ENCODE measurements at places on chromosomes 2 and 18. TPM values are rescaled to one million over a fixed set of nuclear protein-coding genes. Genes with fewer than 3 reads are reported as not detected.

- DNase-seq, result no peak
Observed at GRCh38 chr2:178924817-178925216, 117.6 kb upstream of the TTN start.

DNA sequence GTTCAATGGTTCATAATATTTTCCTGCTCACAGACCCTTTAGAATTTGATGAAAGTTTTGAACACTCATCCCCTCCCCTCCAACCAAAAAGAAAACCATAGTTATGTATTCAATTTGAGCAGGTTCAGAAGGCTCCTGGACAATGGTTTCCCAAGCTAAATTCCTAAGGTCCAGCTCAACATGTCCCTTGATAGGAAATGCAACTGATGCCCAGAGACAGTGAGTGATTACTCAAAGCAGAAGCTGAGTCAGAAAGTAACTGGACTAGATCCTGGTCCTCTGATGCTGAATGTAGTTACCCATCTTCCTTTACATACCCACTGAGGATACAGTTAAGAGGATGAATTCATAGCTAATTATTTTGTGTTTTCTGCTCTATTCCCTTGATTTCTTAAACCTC, 218.9 kb upstream of the NCKAP5 start:
- DNase-seq, result no peak

The HOXD12 gene
- not detected for total RNA-seq

The GULP1 gene
- total RNA-seq, result 5.7 TPM

GRCh38 chr2:157898591-157898996, 22.5 kb upstream of the ACVR1 start:
- DNase-seq, result no peak

DNA sequence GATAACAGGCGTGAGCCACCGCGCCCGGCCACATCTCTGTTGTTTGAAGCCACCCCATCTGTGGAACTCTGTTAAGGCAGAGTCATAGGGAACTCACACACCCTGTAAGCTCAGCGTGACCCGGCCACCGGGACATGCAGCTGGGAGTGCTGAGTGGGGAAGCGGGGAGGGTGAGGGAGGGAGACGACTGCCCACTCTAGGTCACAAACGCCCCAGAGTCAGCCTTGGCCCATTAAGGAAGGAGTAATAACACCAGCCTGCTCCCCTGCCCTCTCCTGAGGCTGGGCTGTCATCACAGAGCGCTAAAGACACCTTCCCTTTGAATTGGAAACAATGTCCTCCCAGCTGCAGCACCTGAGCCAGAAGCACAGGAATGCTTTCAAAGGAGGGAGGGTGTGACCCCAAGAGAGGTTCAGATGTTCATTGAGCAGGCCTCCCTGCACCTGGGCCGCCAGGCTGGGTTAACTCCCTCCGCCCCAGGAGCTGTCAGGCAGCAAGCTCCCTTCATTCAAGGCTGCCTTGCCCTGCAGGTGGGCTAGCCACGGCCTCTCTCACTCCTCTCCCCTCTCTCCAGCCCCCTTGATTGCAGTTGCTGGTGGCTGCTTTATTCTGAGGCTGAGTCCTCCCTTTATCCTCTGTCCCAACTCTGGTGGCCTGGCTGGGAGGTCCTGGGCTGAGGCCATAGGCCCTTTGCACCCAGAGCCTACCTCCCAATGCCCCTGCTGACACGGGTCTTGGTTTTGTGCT, 77.2 kb upstream of the HPCAL1 start:
- no peak for DNase-seq

GRCh38 chr2:27903649-27904404, 13.3 kb downstream of the BABAM2 start:
- no peak for DNase-seq

The ATG9A gene
- 78.2 TPM for total RNA-seq
